Stimulated activated CD4-positive, alpha-beta T cell treated with anti-CD3 and anti-CD28 coated beads, Interleukin-1b, Interleukin-23, amount 100 ng/mL, for 1 hour (primary cell): ENCODE measurements at places on chromosomes 7 and 10.

DNA sequence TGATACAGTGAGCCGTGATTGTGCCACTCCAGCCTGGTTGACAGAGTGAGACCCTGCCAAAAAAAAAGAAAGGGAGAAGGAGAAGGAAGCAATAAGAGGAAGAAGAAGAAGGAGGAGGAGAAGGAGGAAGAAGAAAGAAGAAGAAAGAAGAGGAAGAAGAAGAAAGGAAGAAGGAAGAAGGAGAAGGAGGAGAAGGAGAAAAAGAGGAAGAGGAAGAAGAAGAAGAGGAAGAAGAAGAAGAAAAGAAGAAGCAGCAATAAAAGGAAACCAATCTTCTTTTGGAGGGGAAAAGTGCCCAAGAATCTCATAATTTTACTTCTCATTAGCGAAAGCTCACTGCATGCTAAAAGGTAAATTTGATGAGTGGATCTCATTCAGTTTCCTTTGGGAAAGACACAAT, 85.7 kb upstream of the GLCCI1 start:
- no peak for DNase-seq

GRCh38 chr7:112484671-112485167, 3.9 kb downstream of the LSMEM1 start:
- DNase-seq, result no peak

GRCh38 chr7:35241436-35241835, 12.5 kb downstream of the TBX20 start:
- DNase-seq, result no peak

DNA sequence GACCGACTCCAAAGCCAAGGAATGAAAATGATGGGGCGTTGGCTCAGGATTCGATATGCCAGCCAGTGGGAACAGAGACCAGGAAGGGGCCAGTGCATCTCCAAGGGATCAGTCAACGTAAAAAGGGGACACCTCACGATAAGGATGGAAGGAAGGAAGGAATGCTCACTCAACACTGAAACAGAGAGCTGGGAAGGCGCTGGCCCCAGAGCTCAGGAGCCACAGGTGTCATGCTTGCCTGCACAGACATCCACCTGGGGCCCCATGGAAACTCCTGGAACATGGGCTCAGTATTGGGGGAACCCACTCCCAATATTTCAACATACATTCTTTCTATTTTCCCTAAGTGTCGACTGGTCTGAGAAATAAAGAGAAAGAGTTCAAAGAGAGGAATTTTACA, 5.3 kb downstream of the MMRN2 start:
- DNase-seq, result no peak

DNA sequence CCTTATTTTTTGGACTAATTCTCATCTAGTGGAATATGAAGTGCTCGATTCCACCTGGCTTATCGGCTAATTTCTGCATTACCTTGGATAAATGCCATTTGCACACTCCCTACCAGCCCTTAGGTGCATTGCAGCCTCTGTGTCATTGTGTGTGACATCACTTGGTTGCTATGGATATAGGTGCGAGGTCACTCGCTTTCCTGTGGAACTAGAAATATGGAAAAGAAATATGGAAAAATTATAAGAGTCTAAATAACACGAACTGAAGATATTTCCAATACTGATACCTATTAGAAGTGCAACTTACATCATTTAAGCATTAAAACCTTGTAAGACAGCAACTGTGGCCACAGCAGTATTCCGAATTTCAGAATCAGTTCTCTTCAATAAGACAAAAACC, 2.0 kb downstream of the YWHAG start:
- no peak for DNase-seq

DNA sequence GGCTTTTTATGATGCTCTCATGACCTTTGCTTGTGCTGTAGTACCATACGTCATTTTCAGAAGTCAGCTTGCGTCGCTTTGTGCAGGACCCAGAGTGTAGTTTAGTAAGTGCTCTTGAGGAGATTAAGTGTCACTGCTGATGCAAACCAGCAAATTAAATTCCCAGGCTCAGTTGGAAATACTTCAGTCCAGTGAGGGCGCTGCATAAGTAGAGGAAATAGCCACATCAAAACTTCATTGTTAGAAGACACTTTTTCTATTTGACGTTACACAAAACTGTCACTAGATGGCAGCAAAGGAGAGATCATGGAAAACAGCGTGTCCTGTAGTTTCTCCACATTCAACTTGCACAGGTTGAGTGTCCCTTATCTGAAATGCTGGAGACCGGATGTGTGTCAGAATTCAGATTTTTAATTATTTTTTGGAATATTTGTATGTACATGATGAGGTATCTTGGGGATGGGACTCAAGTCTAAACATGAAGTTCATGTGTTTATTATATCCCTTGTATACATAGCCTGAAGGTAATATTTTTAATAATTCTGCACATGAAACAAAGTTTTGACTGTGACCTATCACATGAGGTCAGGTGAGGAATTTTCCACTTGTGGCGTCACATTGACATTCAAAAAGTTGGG, 7.9 kb downstream of the ZNF22 start:
- no peak for DNase-seq

- no peak for DNase-seq
Measured at GRCh38 chr7:93164766-93165165, 16.6 kb upstream of the SAMD9L start.

DNA sequence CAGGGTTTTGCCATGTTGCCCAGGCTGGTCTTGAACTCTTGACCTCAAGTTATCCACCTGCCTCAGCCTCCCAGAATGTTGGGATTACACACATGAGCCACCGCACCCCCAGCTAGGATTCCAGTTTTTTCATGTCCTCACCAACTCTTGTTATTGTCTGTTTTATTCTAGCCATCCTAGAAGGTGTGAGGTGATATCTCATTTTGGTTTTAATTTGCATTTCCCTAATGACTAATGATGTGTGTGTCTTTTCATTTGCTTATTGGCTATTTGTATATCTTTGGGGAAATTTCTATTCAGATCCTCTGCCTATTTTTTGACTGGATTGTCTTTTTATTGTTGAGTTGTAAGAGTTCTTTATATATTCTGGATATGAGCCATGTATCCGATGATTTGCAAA, 59.2 kb upstream of the ZMIZ2 start:
- DNase-seq, result no peak

GRCh38 chr10:22609719-22610465, 104.5 kb downstream of the PIP4K2A start:
- no peak for DNase-seq

- DNase-seq, result no peak
Measured at GRCh38 chr10:95333997-95334804, 43.4 kb upstream of the PDLIM1 start.

DNA sequence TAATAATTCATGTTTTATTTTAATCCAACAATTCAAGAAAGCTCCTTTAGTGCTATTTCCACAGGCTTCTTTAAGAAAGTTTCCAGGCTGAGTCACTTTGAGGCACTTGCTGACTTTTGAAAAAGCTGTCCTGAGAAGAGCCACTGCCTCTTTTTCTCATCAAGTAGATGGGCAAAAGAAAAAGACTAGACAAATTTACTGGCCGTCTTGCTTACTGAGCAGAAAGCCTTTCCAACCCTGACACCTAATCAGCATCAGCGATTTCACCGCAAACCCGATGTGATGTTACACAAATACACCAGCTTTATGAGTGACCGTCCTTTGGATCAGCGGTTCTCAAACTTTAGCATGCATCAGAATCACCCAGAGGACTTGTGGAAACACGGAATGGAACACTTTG, 24.3 kb downstream of the CTTNBP2 start:
- DNase-seq, result no peak

- DNase-seq, result no peak
Measured at GRCh38 chr10:99232360-99232999, 3.2 kb downstream of the HPSE2 start.

DNA sequence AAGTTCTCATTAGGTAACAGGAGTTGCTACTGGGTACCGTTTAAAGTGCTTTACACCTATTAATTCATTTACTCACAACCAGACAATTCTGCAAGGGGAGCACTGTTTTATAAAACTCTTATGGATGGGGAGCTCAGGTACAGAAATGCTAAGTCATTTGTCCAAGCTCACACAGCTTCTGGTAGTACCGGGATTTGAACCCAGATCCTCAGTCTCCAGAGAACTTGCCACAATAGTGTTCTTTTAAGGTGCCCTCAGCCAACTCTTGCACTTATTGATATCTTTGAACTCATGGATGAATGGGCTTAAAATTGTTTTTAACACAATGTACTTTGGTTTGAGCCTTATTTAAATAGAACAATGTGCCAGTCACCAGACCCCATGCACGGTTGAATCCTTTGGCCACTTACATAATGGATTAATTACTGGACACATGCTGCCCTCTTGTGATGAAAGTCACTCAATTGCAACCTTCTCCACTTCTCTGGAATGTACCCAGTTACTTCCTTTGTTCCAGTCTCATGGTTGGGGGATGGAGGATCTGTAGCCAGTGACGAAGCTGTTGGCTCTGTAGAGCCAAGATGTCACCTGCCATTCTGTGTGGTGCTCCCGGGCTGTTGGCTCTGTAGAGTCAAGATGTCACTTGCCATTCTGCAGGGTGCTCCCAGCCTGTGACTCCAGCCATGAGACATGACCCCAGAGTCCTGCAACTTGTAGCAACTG, 65.6 kb downstream of the NOD1 start:
- no peak for DNase-seq

DNA sequence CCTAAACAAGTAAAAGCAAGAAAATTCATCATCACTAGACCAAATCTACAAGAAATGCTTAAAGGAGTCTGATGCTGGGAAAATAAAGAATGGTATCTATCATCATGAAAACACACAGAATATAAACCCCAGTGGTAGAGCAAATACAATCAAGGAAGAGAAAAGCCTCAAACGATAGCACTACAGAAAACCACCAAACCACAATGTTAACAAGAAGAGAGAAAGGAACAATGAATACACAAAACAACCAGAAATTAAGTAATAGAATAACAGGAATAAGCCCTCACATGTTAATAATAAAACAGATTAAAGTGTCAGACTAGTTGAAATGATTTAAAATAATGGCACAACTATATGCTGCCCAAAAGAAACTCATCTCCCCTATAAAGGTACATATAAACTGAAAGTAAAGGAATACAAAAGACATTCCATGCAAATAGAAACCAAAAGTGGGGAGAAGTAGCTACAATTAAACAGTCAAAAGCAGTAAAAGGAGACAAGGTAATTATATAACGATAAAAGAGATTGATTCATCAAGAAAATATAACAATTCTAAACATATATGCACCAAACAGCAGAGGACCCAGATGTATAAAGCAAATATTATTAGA, 77.3 kb downstream of the JMJD1C start:
- no peak for DNase-seq

DNA sequence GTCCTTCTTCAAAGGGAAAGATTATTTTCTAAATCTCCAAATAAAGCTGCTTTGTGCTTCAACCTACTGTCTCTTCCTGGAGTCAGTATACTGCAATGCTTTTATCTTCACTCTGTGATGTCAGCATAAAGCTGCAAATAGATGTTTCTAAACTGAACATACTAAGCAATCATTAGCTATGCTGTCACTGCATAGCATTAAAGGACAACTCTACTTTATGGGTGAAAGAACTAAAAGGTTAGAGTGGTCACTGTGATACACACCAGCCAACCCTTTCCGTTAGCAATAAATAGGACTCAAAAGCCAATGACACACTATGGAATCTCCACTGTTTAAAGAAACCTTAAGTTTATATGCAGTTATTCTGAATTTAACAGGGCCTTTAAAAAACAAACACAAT, 1.8 kb downstream of the CCDC186 start:
- DNase-seq, result no peak

- no peak for DNase-seq
Measured at GRCh38 chr10:130542761-130543160, 406.6 kb downstream of the GLRX3 start.

GRCh38 chr10:60420991-60421894, 31.6 kb upstream of the ANK3 start:
- DNase-seq, result no peak

- no peak for DNase-seq
Measured at GRCh38 chr10:116766241-116766827, 24.0 kb upstream of the HSPA12A start.

- DNase-seq, result no peak
Measured at GRCh38 chr10:43252783-43253341, 14.0 kb downstream of the RASGEF1A start.

DNA sequence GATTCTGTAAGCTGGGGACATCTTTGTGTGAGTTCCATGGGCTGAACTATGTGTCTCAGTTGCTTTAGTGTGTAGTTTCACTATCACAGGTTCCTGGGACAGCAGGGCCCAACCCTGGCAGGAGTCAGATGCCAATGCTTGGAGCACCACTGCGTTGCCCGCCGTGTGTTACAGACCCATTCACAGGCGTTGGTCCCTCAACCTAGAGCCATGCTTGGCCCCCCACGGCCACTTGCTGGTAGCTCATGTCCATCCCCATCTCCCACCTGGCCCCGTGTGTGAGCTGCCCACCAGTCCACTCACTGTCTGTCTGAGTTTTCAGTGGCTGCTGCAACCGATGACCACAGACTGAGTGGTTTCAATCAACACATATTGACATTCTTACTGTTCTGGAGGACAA, 546.9 kb downstream of the TCERG1L start:
- DNase-seq, result no peak

GRCh38 chr10:12448340-12448728, 99.0 kb downstream of the CAMK1D start:
- DNase-seq, result no peak

- no peak for DNase-seq
Measured at GRCh38 chr7:2196381-2197378, 36.1 kb downstream of the MAD1L1 start.

DNA sequence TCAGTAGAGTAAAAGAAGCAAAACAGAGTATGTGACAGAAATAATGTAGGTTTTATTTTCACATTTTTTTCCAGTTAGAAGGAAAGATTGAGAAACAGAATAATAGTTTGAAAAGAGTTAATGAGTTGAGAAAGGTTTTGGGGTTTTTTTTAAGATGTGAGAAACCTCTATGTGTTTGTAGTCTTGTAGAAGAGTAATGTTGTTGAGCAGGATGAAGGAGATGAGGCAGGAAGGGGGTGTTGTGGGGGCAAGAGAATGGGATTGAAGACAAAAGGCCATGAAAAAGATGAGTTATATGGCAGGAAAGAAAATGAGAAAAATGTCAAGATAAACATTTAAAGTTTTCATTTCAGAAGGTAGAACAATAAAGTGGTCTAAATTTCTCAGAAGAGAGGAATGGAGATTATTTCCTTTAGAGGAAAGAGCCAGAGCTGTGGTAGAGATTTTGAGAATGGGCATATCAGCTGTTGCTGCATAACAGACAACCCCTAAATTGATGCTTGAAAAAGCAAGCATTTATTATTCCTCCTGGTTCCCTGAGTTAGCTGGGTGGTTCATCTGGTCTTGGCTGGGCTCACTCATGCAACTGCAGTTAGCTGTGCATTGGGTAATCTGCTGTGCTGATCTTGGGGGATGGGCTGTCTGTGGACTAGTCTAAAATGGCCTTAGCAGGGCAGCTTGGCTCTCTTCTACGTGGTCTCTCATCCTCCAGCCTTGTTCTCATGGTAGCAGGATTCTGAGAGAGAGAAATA, 27.1 kb downstream of the PCGF5 start:
- no peak for DNase-seq

- DNase-seq, result no peak
Measured at GRCh38 chr7:94406696-94407095, 12.0 kb downstream of the COL1A2 start.

DNA sequence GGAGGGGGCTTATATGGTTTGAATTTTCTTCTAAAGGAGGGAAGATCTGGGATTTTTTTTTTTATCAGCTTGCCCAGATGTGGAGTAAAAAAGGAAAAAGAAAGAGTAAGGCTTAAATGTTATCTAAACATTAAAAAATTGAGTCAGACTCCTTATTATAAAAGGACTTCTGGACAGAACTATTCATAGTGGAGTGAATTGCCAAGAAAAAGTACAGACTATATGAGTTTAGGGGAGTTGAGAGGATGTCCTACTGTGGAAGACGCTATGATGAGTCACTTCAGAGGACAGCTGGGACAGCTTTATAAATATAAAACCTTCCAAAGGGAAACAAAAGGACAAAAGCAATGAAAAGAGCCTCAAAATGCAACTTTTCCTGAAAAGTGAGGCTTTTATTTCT, 73.0 kb downstream of the TFPI2 start:
- DNase-seq, result no peak
